ENCODE measurements at places on chromosomes 2 and 18.

GRCh38 chr2:171909266-171909665, 13.0 kb upstream of the HAT1 start:
- no peak for DNase-seq
- H3K4me1 ChIP-seq, result no peaks in the 10 kb centered on the region
- no peaks in the 10 kb centered on the region for H3K36me3 ChIP-seq
- no peak overlapping the region for H3K27ac ChIP-seq
- H3K4me3 ChIP-seq, result no peak overlapping the region
- H3K27me3 ChIP-seq, result no peaks in the 10 kb centered on the region

DNA sequence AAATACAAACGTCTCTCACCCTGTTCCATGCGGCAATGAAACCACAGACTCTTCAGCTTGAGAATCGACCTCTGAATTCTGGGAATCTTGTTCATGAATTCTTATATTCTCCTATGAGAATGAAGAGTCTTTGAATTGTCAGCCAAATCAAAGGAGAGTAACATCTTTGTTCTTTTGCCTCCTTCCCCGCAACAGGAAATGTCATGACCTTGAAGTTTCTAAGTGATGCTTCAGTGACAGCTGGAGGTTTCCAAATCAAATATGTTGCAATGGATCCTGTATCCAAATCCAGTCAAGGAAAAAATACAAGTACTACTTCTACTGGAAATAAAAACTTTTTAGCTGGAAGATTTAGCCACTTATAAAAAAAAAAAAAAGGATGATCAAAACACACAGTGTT, 21.8 kb downstream of the TNFAIP6 start:
- H3K27me3 ChIP-seq, result no peaks in the 10 kb centered on the region
- no peaks in the 10 kb centered on the region for H3K4me1 ChIP-seq
- DNase-seq, result no peak
- H3K27ac ChIP-seq, result no peak overlapping the region
- H3K36me3 ChIP-seq, result no peaks in the 10 kb centered on the region

GRCh38 chr2:66346231-66346664, 88.7 kb upstream of the MEIS1 start:
- DNase-seq, result no peak
- no peak overlapping the region for H3K4me3 ChIP-seq
- no peak overlapping the region for H3K27ac ChIP-seq
- no peaks in the 10 kb centered on the region for H3K27me3 ChIP-seq

GRCh38 chr2:26886736-26887135, 38.8 kb downstream of the DPYSL5 start:
- no peak overlapping the region for H3K4me3 ChIP-seq
- no peak overlapping the region for H3K27ac ChIP-seq
- H3K27me3 ChIP-seq, result no peaks in the 10 kb centered on the region
- no peak for DNase-seq
- no peaks in the 10 kb centered on the region for H3K36me3 ChIP-seq

DNA sequence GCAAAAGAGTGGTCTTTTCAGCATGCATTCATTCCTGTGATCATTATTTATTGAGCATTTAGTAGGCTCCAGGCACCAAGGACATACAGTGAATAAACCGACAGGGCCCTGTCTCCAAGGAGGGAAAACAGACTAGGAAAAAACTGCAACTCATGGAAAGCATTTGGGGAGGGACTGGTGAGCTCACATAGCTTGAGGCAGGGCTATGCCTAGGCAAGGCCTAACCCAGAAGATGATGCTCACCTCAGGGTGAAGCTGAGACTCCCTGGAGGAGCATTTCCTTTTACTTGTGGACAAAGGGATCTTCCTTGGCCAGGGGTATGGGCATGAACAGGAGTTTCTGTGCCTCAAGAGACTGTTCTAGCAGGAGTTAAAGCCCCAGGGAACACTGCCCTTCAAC, 3.9 kb downstream of the CXCR1 start:
- no peaks in the 10 kb centered on the region for H3K4me1 ChIP-seq
- H3K27me3 ChIP-seq, result no peaks in the 10 kb centered on the region
- H3K4me3 ChIP-seq, result no peak overlapping the region
- DNase-seq, result no peak
- no peak overlapping the region for H3K27ac ChIP-seq
